Right cardiac atrium (tissue), 5 donors: ENCODE measurements at places on chromosomes 3 and 15. TPM values are rescaled to one million over a fixed set of nuclear protein-coding genes. Genes with fewer than 3 reads are reported as not detected.

- DNase-seq: peak; percentile 82
Observed at GRCh38 chr15:96321639-96322535, 8.6 kb upstream of the NR2F2 start.

DNA sequence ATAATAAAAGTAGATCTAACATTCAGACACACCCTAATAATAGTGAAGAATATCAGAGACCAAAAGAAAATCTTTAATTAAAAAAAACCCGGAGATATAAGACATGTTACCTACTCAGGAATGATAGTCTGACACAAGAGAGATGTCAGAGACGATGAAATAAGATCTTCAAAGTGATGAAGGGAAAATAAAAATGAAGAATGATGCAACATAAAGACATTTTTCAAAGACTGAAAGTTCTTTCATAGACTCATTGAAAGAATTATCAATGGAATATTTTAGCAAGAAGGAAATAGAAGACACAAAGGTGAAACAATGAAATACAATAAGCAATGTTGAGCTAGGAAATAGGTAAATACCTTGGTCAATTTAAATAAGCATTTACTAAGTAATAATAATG lies 19.6 kb downstream of the HCLS1 start:
- no peak for DNase-seq

HCLS1 gene
- total RNA-seq: 23.8 TPM

DNA sequence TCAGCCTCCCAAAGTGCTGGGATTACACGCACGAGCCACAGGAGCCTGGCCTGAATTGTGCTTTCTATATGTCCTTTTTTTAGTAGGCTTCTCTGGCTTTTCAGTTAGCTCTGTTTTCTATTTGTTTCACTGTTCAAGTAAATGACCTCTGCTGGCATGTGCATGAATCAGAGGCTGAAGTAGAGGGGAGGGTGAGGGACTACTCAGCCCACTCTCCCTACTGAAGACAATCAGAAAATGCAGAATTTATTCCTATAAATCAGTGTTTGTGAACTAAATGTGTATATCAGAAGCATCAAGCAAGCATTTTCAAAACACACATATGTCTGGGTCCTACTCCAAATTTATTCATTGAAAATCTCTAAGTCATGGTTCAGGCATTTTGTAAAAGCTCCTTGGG lies 45.0 kb downstream of the ZMAT3 start:
- DNase-seq: no peak

SAXO2 gene
- total RNA-seq: 1.9 TPM

GRCh38 chr3:52145736-52146110 lies 8.5 kb downstream of the POC1A start:
- DNase-seq: no peak

DNA sequence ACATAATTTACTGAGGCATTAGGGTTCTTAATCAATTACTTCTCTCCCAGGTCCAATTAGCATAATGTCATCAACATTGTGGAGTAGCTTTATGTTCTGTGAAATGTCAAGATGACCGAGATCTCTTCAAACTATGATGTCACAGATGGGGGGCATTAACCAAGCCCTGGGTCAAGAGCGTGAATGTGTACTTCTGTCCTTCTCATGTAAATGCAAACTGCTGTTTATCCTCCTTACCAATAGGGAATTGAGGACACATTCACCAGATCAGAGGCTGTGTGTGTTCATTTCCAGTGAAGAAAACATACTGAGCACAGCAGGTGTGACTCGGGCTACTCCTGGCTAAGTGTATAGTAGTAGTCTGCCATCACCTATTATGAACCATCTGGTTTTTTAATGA lies 177.9 kb downstream of the MINAR1 start:
- no peak for DNase-seq

- DNase-seq: no peak
Observed at GRCh38 chr3:11260460-11260859, 11.7 kb upstream of the ATG7 start.

SLC28A2 gene
- total RNA-seq: not detected

DNA sequence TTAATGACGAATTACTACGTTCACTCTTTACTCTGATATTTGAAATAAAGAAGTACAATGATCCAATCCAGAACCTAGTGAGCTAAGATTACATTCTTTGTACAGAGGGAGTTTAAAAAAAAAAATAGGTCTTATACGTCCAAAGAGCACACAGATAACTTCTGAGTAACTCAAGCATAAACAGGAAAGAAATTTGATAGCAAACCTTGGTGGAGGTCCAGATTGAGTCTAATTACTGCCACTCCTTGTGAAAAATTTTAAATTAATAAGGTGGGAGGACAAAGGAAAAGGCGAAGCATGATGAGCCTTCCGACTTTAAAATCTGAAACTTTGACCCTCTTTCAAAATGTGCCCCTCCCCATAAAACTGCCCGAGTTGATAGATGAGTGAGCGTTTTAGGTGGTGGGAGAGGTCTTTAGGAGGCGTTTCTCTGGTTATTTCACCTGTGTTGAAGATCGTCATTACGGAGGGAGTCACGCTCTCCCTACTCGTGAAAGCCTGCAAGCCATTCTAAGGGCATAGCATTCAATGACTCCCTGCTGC lies 127.0 kb upstream of the ROBO2 start:
- DNase-seq: no peak

RFT1 gene
- 10.6 TPM for total RNA-seq

DNA sequence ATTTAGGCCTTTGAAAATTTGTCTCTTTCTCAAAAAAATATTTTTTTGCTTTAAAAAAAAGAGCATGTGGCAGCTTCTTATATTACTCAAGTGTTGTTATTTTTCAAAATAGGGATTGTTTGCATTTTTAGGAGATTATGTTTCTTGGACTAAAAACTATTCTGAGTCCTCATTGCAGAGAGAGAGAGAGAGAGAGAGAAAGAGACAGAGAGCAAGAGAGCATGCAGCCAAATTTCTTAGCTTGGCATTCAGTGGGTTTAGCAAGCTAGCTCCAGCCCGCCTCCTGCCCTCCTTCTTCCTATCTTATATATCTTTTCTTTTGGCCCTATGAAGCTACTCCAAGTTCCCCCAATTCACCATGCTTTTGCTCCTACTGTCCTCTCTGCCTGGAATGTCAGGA lies 55.7 kb downstream of the CEMIP start:
- DNase-seq: no peak

SAMD7 gene
- total RNA-seq: not detected
